Left colon (tissue), 2 donors: ENCODE measurements at places on chromosomes 5 and 9. TPM values are rescaled to one million over a fixed set of nuclear protein-coding genes. Genes with fewer than 3 reads are reported as not detected.

- DNase-seq: no peak
Measured at GRCh38 chr9:82116556-82116955, 128.0 kb downstream of the SPATA31D1 start.

Gene SLC4A9
- total RNA-seq: 0.31 TPM

GRCh38 chr5:100777680-100778300, 125.3 kb downstream of the ST8SIA4 start:
- peak; percentile 41 for DNase-seq

DNA sequence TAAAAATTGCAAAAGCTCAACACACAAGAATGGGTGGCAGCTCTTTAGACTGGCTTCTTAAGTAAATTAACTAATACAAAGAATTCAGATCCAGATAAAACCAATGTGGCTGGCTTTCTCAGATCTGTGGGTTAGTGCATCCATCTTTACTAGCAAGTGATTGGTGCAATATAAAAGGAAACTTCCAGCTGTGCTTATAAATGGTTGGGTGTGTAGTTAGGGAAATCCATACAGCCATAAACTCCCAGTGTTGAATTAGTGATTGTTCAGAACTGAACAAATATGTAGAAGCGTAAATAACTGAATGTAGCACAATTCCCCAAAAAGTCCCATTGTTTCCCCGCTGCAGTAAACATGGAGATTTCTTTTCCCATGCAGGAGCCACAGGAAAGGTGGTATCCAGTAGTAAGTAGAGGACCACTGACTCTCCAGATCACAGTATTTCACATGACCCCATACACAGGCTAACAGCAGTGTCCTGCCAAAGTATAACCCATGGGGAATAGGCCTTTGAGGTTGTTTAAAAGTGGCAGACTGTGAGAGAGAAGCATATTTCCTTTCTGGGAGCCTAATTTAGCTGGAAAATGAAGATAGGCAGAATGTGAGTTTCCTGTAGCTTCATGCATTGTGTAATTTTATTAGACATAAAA, 173.1 kb upstream of the SLC12A2 start:
- no peak for DNase-seq

Gene SOX30
- 0.15 TPM for total RNA-seq

Gene ECM2
- 2.9 TPM for total RNA-seq

Gene ACSL6
- total RNA-seq: 0.58 TPM

DNA sequence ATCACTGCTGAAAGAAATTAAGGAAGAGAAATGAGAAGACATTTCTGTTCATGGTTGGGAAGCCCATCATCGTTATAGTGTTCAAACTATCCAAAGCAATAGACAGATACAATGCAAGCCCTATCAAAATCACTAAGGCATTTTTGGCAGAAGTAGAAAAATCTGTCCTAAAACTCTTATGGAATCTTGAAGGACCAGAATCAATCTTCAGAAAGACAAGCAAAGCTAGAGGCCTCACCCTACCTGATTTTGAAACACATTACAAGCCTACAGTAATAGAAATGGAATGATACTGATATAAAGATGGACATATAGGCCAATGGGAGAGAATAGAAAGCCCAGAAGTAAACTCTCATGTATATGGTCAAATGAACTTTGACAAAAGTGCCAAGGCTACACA, 4.9 kb upstream of the IFNA21 start:
- DNase-seq: no peak

Gene EGFLAM
- total RNA-seq: 0.98 TPM

Gene PLPPR1
- total RNA-seq: 0.46 TPM

Gene POU5F2
- total RNA-seq: 1.1 TPM

DNA sequence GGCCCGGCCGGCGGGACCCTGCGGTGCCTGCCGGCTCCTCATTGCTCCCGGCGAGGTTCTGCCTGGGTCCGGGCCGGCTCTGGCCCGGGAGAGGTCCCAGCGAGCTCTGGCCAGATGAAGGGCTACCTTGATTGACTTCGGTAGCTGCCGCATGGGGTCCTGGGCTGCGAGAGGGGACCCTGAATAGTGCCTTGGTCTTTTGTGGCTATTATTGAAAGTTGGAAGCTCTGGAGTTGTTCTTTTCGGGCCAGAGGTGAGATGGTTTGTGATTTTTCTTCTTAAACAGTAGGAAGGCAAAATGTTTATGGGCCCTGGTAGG, 635 bp downstream of the NAA35 start:
- no peak for DNase-seq

- DNase-seq: no peak
Measured at GRCh38 chr9:136541709-136542108, 4.1 kb downstream of the NOTCH1 start.

- no peak for DNase-seq
Measured at GRCh38 chr9:34554211-34555001, 31.6 kb upstream of the ENHO start.

Gene PCDHGA11
- total RNA-seq: 2.2 TPM

Gene TMEM215
- not detected for total RNA-seq

DNA sequence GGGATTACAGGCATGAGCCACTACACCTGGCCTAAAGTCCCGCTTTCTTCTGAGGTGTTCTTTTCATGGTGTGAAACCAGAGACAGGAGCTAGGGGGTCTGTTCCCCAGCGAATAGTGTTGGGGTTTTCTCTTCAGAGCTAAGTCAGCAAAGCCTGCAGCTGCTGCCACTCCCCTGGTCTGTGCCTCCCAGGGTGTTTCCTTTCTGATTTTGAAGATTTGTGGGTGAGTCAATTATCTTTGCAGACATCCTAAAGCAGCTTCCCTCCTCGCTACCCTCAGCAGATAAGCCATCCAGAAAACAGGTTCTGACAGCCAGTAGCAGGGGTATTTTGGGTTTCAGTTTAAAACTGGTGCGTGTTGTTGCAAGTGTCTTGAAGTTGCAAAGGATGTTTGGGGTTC, 72.0 kb upstream of the IQGAP2 start:
- no peak for DNase-seq

GRCh38 chr9:71801826-71802225, 33.5 kb upstream of the CEMIP2 start:
- no peak for DNase-seq

DNA sequence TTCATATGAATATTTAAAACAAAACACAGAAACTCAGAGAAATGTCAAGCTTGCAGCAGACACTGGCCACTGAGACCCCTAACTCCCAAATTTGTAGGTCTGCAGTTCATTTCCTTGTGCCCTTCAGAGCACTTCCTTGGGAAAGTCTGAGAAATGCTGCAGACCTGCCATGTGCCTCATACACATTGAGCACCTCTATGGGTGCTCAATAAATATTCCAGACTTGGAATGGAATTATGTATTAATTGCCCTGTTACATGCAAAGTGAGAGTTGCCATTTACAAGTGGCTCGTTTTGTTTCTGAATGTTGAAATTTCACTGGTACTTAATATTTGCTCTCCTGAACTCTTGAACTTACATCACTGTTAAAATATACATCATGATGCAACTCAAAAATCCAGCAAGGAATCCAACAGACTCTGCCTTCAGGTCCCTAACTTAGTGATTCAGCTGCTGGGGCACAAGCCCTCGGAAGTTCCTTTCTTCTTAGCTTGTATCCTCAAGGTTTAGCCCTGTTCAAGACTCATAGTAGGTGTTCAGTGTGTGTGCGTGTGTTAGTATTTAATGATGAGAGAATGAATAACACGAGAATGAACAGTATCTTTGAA, 90.6 kb downstream of the PTCD2 start:
- DNase-seq: no peak

GRCh38 chr9:121564504-121565260, 65.0 kb upstream of the GGTA1 start:
- no peak for DNase-seq

DNA sequence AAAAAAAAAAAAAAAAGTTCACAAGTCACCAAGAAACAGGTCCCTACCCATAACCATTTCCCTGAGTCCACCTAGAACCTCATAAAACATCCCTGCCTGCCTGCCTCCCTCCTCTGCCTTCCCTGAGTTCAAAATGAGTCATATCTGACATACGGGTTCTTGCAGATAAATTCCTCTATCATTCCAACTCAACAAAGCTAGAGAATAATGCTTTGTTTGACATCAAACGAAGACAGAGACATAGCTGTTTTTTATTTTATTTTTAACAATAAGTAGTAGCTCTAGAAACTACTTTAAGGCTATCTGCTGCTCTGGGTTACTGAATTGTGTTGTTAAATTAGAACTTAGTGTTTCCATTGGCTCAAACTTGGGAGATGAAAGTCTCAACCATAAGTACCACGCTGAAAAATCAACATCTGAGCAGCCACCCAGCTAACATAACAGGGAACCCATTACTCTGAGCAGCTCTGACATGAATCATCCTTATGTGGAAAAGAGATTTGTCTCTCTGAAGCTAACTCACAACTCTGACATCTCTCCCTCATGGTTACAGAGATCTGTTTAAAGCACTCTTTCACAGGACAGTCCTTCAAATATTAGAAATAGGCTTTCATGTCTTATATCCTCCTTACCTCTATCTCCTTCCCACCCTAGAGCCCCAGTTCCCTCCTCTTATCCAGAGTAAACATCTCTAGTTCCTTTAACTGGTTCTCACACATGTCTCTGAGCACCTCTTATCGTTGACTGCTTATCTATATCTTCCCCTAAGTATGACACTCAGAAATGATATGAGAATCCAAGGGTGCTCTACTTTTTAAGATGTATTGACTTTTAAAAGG, 12.1 kb downstream of the TMEM245 start:
- DNase-seq: no peak

DNA sequence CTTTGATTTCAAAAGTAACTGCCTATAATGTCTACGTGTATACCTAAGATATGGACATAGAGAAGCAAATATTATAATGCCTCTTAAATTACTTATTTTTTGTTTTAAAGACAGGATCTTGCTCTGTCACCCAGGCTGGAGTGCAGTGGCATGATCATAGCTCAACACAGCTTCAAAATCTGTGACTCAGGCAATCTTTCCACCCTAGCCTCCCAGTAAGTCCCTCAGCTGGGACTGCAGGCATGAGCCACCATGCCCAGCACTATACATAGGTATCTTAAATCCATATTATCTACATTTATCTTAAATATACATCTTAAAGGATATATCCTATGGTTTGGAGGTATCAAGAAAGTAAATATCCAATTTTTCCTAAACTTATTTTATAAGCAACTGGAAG, 261.2 kb downstream of the ARL15 start:
- no peak for DNase-seq

GRCh38 chr9:115952430-115953292, 200.9 kb upstream of the PAPPA start:
- no peak for DNase-seq

- DNase-seq: no peak
Measured at GRCh38 chr5:175508896-175509295, 30.5 kb downstream of the SFXN1 start.

Gene LIFR
- total RNA-seq: 8.1 TPM

DNA sequence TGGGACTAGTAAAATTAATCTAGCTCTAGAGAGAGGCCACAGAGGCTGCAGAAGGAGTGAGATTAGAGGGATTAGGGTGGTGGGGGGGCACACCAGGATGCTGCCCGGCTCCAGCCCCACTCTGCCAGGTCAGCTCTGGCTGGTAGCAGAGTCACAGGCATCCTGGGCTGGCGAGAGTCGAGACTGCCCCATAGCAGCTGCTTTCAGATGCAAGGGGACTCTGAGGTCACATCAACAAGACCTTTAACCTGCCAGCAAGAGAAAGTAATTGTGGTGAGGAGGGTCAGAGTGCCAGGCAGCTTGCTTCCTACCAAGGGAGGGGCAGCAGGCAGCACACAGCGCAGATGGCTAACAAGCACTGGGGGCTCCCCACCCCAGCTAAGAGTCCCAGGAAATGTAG, 7.5 kb downstream of the EPB41L4B start:
- peak; percentile 65 for DNase-seq

DNA sequence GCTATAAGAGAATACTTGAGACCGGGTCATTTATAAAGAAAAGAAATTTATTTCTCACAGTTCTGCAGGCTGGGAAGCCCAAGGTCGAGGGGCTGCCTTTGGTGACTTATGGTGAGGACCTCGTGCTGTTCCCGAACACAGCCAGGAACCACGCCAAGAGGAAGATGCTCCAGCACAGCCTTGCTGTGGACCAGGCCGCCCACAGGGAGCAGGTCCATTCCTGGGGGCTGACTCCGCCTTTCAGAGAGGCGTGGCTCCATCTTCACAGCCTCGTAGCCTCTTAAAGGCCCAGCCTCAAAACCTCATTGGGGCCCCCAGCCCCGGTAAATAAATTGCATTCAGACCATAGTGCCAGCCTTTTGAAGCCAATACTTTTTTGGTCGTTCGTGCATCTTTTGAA, 93.5 kb upstream of the CACNA1B start:
- DNase-seq: no peak

DNA sequence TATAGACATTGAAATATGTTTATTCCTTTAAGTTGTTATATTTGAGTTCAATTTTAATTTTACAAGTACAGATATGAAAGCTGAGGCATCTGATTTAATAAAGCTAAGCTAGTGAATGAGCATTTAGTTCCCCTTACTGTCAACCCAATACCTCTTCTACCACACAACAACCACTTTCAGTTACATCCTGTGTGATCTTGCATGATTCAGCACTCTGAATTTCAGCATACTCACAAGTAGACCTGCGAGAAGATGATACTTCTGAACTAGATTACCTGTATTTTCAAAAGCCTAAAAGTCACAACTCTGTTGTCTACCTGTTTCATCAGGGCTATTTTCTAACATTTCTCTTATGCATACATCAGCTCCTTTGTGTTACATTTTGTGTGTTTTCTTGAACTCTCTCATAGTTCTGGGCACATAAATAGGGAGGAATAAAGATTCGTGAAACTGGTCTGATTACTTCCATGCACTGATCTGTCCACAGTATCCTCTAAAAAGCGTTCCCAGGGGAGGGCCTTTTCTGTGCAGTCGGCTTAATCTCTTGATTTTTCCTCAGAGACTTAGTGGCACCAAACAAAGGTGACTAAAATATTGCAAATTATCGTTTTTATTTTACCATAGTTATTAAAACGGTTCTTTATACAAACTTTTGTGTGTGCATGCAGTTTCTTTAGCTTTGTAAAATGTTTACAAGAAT, 2025.5 kb upstream of the NUDT12 start:
- no peak for DNase-seq

GRCh38 chr5:75367401-75367800, 30.4 kb downstream of the HMGCR start:
- DNase-seq: no peak

Gene CCL21
- total RNA-seq: 27.0 TPM

DNA sequence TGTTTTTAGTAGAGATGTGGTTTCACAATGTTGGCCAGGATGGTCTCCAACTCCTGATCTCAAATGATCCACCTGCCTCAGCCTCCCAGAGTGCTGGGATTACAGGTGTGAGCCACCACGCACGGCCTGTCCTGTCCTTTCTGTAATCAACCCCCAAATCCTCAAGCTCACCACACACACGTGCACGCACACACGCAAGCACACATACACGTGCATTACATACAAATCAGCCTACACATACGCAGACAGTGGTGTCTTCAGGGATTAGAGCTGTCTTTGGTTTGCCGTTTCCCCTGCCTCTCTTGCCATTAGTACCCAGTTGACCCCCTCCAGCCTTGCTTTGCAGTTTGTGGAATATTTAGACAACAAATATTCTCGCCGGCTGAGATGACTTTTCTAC, 6.5 kb downstream of the GLT6D1 start:
- no peak for DNase-seq

Gene ADAMTS2
- 2.6 TPM for total RNA-seq

Gene CKMT2
- 0.64 TPM for total RNA-seq
